ENCODE measurements at places on chromosomes 11 and 22. TPM values are rescaled to one million over a fixed set of nuclear protein-coding genes. Genes with fewer than 3 reads are reported as not detected.

The TMEM126B gene
- total RNA-seq = 106 TPM

The BTBD18 gene
- not detected for total RNA-seq

GRCh38 chr11:47352556-47352955 is at the start of gene MYBPC3:
TSS of gene MYBPC3 (minus strand) at chr11:47352702. CDS start at chr11:47352647, 55 bp downstream.
- no peaks in the 10 kb centered on the region for H3K27me3 ChIP-seq
- H3K27ac ChIP-seq = no peak within 1 kb of the TSS
- no peaks in the 10 kb centered on the region for H3K4me1 ChIP-seq
- no peak for DNase-seq
- H3K4me3 ChIP-seq = no peak within 1 kb of the TSS
- H3K36me3 ChIP-seq = no peaks in the 10 kb centered on the region

The ROM1 gene
- total RNA-seq = 2.7 TPM

DNA sequence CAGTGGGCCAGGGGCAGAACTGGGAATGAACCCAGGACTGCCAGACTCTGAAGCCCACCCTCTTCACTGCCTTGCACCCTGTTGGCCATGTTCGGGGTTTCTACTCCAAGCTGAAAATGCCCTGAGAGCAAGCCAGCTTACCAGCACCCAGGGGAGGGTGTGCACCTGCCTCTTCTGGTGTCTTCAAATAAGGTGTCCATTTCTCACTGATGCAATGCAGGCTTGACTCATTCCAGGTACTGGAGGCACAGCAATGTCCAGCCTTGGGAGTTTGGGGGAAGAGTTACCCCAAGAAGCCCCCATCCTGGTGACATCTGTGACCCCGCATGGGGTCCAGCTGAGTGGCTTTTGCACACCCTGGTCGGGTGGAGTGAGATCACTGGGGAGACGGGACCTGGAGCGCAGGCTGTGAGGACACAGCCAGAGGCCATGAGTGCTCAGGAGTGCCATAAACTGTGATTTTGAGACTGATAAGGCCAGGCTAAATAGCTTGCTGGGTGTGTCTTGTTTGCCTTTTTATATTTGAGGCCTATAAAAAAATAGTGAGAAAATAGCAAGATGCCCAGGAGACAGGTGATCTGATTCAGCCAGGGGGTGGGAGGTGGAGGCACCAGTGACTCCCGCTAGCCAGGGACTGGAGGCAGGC is 4.6 kb upstream of the CERK start:
- H3K27me3 ChIP-seq = no peaks in the 10 kb centered on the region
- peak overlapping the region; percentile 71 for H3K27ac ChIP-seq
- no peaks in the 10 kb centered on the region for H3K36me3 ChIP-seq
- no peak overlapping the region for H3K4me3 ChIP-seq

- H3K4me3 ChIP-seq = no peak overlapping the region
- no peaks in the 10 kb centered on the region for H3K27me3 ChIP-seq
- no peaks in the 10 kb centered on the region for H3K4me1 ChIP-seq
- no peak overlapping the region for H3K27ac ChIP-seq
- peak; percentile 35 for DNase-seq
Observed at GRCh38 chr11:40722179-40722795, 737.2 kb downstream of the LRRC4C start.

DNA sequence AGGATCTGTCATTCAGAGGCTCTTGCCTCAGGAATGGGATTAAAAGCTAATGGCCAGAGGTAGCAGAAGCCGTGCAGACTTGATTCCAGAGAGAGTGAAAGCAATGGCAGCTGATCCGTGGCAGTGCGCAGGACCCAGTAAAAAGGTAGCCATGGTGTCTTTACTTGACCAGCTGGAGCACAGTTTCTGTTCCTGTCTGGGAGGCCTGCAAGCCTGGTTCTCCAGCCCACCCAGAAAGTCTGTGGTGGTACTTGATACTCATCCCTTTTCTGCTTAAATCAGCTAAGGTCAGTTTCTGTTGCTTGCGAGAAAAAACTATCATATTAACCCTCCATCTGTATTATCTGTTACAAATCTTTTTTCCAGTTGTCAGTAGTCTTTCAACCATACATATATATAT is 86.7 kb downstream of the RPS6KA4 start:
- peaks cover 15% of the 10 kb centered on the region for H3K4me1 ChIP-seq
- H3K36me3 ChIP-seq = no peaks in the 10 kb centered on the region
- peaks cover 6% of the 10 kb centered on the region for H3K27me3 ChIP-seq
- DNase-seq = no peak
- H3K27ac ChIP-seq = no peak overlapping the region
- H3K4me3 ChIP-seq = no peak overlapping the region

GRCh38 chr11:15969281-15969680 is 387.1 kb downstream of the SOX6 start:
- H3K36me3 ChIP-seq = no peaks in the 10 kb centered on the region
- peak; percentile 25 for DNase-seq
- peaks cover 4% of the 10 kb centered on the region for H3K4me1 ChIP-seq

The TECTA gene
- 0.15 TPM for total RNA-seq

- DNase-seq = no peak
- no peaks in the 10 kb centered on the region for H3K27me3 ChIP-seq
- no peak overlapping the region for H3K4me3 ChIP-seq
- H3K36me3 ChIP-seq = no peaks in the 10 kb centered on the region
- H3K4me1 ChIP-seq = no peaks in the 10 kb centered on the region
Observed at GRCh38 chr22:43554259-43554636, 142.4 kb downstream of the MPPED1 start.

GRCh38 chr22:19852177-19852781 is 2.4 kb downstream of the GNB1L start:
- H3K4me3 ChIP-seq = peak overlapping the region; percentile 74
- H3K27ac ChIP-seq = peak overlapping the region; percentile 88
- peaks cover 53% of the 10 kb centered on the region for H3K4me1 ChIP-seq
- no peaks in the 10 kb centered on the region for H3K27me3 ChIP-seq
- peaks cover 11% of the 10 kb centered on the region for H3K36me3 ChIP-seq

- DNase-seq = no peak
- H3K36me3 ChIP-seq = no peaks in the 10 kb centered on the region
- no peak within 1 kb of the TSS for H3K27ac ChIP-seq
Observed at GRCh38 chr11:102843489-102843888, at the start of gene MMP3. TSS of gene MMP3 (minus strand) at chr11:102843609. CDS start at chr11:102843546, 63 bp downstream.

- H3K4me1 ChIP-seq = no peaks in the 10 kb centered on the region
- no peak overlapping the region for H3K27ac ChIP-seq
- H3K27me3 ChIP-seq = no peaks in the 10 kb centered on the region
- no peak for DNase-seq
- H3K4me3 ChIP-seq = no peak overlapping the region
Observed at GRCh38 chr11:122747351-122747781, 90.9 kb upstream of the CRTAM start.

DNA sequence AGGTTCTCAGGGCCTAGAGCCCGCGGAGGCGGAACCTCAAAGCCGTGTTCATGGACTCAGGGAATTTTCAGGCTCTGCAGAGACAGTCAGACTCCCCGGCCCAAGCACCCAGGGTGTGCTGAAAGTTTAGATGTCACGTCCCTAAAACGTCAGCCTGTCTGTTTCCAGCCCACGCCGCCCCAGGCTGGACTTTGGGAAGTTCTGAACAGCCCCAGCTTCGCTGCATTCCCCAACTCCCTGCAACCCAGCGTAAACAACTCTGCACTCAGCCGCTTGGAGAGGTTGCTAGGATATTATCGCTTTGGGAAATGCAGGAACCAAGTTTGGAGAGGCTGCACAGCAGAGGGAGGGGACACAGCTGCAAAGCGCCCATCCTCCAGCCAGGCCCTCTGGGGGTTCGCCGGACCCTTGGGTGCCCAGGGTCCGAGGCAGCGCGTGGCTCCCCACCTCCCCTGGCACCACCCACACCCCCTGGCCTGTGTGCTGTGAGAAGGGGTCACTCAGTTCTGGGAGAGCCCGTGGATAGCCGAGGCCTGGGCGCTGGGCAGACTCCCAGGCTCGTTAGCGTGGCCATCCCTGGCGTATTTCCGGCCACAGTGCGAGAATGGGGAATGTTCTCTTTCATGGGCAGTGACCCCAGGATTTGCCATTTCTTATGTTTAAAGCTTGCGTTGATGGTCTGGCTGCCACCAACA is 120.5 kb upstream of the FGF3 start:
- no peaks in the 10 kb centered on the region for H3K36me3 ChIP-seq
- no peak overlapping the region for H3K27ac ChIP-seq
- H3K4me1 ChIP-seq = no peaks in the 10 kb centered on the region

DNA sequence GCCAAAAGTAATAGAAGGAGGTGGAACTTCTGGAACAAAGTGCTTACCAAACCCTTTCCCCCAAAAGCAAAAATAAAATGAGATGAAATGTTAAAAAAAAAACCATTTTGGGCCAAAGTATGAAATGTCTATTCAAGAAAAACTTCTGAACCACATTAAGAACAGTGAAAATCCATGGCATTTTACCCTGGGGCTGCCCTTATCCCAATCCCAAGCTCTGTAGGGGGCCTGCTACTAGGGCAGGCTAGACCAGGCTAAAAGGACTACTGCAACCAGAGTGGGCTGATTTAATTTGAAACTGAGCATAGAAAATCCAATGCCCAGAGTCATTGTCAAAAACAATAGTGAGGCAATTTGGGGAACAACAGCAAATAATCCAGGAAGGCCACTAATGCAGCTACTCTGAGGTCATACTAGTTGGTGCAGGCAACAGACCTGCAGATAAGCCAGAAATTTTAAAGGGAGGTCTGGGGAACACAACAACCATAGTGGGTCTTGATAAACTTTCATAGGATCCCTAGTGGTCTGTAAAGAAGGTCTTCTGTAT is 99.4 kb downstream of the RELT start:
- no peak for DNase-seq
- no peaks in the 10 kb centered on the region for H3K4me1 ChIP-seq
- H3K27ac ChIP-seq = no peak overlapping the region
- no peaks in the 10 kb centered on the region for H3K36me3 ChIP-seq
- no peak overlapping the region for H3K4me3 ChIP-seq

The GLYAT gene
- total RNA-seq = not detected

- H3K4me1 ChIP-seq = peaks cover 53% of the 10 kb centered on the region
- H3K36me3 ChIP-seq = no peaks in the 10 kb centered on the region
- no peak for DNase-seq
- H3K27me3 ChIP-seq = no peaks in the 10 kb centered on the region
- H3K4me3 ChIP-seq = no peak overlapping the region
- H3K27ac ChIP-seq = peak overlapping the region; percentile 79
Observed at GRCh38 chr22:39207141-39208012, 37.4 kb downstream of the PDGFB start.

The MPZL3 gene
- total RNA-seq = 1.0 TPM

The ASPHD2 gene
- total RNA-seq = 0.15 TPM

The MUC2 gene
- 0.08 TPM for total RNA-seq

DNA sequence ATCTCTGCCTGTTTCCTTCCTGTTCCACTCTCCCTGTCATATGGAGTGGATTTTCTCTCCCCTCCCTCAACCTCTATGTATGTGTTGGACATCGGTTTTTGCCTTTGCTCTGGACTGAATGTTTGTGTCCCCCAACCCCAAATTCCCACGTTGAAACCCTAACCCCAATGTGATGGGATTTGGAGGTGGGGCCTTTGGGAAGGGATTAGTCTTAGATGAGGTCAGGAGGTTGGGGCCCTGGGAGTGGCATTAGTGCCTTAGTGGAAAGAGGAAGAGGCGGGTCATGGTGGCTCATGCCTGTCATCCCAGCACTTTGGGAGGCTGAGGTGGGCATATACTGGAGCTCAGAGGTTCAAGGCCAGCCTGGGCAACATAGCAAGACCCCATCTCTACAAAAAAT is 11.6 kb downstream of the TP53AIP1 start:
- H3K27me3 ChIP-seq = 0 out of 2 replicates have a peak, but pooled peaks cover 5% of the 10 kb centered on the region
- no peak overlapping the region for H3K27ac ChIP-seq
- DNase-seq = no peak
- no peaks in the 10 kb centered on the region for H3K36me3 ChIP-seq
- H3K4me3 ChIP-seq = no peak overlapping the region
- no peaks in the 10 kb centered on the region for H3K4me1 ChIP-seq

- no peak overlapping the region for H3K27ac ChIP-seq
- no peak overlapping the region for H3K4me3 ChIP-seq
- no peak for DNase-seq
- H3K4me1 ChIP-seq = no peaks in the 10 kb centered on the region
Observed at GRCh38 chr11:20208622-20209111, 48.4 kb upstream of the DBX1 start.

- no peak overlapping the region for H3K4me3 ChIP-seq
- no peaks in the 10 kb centered on the region for H3K36me3 ChIP-seq
- no peaks in the 10 kb centered on the region for H3K27me3 ChIP-seq
- DNase-seq = no peak
- H3K27ac ChIP-seq = no peak overlapping the region
- H3K4me1 ChIP-seq = no peaks in the 10 kb centered on the region
Observed at GRCh38 chr11:75780888-75781287, 12.3 kb downstream of the DGAT2 start.

- H3K4me3 ChIP-seq = no peak overlapping the region
- H3K36me3 ChIP-seq = no peaks in the 10 kb centered on the region
- no peaks in the 10 kb centered on the region for H3K27me3 ChIP-seq
- no peak overlapping the region for H3K27ac ChIP-seq
Observed at GRCh38 chr11:82458147-82458546, 275.5 kb downstream of the FAM181B start.

The MUC6 gene
- total RNA-seq = 0.49 TPM

DNA sequence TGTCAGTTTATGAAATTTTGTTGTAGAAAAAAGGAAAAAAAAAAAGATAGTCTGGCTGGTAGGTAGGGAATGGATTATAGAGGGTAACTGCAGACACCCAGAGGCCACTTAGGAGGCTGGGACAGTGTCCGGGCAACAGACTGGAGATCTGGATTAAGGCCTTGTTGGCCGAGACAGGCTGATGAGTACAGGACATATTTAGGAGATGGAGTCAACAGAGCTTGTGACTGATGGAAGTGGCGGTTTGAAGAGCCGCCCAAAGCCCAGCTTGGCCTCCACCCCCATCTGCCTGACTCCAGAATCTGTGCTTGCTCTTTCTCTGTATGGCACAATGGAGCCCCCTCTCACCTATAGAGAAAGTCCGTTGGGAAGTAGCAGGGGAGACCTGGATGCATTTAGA is 7.6 kb downstream of the PLEKHB1 start:
- no peak for DNase-seq
- no peaks in the 10 kb centered on the region for H3K27me3 ChIP-seq
- no peak overlapping the region for H3K4me3 ChIP-seq
- no peak overlapping the region for H3K27ac ChIP-seq

DNA sequence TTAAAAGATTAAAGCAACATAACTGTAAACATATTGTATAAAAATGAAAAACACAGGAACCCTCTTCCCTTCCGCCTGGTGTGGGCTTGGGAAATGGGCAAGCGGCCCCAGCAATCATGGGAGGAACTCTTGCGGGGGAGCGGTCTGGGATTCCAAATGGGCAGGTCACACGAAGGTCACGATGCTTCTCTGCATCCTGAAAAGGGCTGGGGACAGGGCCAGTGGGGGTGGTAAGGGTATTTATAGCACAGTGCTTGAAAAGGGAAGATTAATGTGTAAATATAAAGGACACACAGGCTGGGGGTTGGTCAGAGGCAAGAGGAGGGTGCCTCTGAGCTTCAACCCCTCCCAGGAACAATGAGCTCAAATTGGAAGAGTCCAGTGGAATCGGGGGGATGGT is 46.9 kb upstream of the OR4B1 start:
- H3K4me1 ChIP-seq = no peaks in the 10 kb centered on the region
- no peak for DNase-seq
- H3K27ac ChIP-seq = no peak overlapping the region

DNA sequence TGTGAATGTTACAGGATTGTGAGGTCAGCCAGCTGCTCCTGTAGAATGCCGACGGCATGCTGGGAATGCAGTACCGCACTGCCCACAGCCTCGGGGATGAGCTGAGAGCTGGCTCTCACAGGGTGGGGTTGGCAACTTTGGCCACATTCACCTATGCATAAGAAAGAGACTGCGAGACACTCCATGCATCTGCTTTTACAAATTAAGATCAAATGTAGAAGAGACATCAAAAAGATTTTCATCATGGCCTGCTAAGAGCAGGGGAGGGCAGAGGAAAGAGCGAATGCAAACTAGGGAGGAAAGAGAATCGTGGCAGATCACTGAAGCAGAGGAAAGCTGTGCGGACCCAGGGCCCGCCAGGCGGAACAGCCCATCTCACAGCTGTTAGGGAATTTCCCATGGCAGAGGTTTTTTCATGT is 49.8 kb upstream of the SPATA19 start:
- H3K27me3 ChIP-seq = no peaks in the 10 kb centered on the region
- no peaks in the 10 kb centered on the region for H3K36me3 ChIP-seq
- no peak for DNase-seq
- no peaks in the 10 kb centered on the region for H3K4me1 ChIP-seq
- H3K4me3 ChIP-seq = no peak overlapping the region

All from Panc1 (cell line).